ENCODE measurements at places on chromosomes 2 and 18. TPM values are rescaled to one million over a fixed set of nuclear protein-coding genes. Genes with fewer than 3 reads are reported as not detected.

- no peak for DNase-seq
Measured at GRCh38 chr2:20803974-20804373, 18.9 kb downstream of the LDAH start.

DNA sequence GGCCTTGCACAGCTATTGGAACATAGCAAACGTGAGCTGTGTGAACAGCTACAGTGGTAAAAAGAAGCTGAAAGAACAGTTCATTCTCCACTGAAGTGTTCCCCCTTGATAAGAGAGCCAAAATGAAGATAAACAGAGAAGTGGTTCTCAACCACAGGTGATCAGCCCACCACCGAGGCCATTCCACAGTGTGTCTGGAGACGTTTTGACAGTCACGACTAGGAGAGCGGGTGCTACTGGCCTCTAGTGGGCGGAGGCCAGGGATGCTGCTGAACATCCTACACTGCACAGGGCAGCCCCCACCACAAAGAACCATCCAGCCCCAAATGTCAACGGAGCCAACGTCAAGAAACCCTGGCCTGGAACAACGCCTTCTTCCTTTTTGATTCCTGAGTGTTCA, 38.4 kb downstream of the ADCY3 start:
- no peak for DNase-seq

- no peak for DNase-seq
Measured at GRCh38 chr2:156792242-156792840, 356.2 kb downstream of the GPD2 start.

- DNase-seq = no peak
Measured at GRCh38 chr2:86621280-86621943, 2.3 kb downstream of the RNF103 start.

- DNase-seq = no peak
Measured at GRCh38 chr2:235116885-235117492, 165.2 kb downstream of the SH3BP4 start.

HOXD9 gene
- total RNA-seq = 0.99 TPM

- DNase-seq = no peak
Measured at GRCh38 chr2:122273785-122274419, 518.5 kb downstream of the TSN start.

DNA sequence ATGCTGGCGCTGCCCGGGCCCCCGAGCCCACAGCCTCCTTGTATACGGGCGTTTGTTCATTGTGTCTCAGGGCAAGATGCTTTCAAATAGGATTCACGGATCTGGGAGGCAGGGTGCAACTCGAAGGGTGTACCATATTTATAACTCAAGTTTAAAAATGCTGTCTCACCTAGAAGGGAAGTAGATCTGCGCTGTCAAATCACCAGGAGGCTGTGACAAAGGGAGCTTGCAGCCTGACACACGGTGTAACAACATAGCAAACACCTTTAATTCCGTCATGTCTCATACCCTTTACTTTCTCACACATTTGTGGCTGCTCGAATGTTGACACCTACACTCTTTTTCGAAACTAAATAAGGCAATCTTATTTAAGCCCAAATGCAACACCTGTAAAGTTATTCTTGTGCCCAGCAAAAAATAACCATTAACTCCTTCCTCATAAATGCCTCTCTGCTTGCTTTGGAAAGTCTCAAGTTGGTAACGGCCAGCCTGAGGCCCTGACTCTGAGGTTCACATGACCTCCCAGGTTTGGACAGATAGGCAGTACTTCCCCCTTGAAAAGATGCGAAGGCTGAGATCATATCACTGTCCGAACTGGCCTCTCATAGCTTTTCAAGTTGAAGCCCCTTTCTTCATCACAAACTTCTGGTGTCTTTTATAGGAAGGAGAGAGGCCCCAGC, 11.6 kb downstream of the ZEB2 start:
- no peak for DNase-seq

DNA sequence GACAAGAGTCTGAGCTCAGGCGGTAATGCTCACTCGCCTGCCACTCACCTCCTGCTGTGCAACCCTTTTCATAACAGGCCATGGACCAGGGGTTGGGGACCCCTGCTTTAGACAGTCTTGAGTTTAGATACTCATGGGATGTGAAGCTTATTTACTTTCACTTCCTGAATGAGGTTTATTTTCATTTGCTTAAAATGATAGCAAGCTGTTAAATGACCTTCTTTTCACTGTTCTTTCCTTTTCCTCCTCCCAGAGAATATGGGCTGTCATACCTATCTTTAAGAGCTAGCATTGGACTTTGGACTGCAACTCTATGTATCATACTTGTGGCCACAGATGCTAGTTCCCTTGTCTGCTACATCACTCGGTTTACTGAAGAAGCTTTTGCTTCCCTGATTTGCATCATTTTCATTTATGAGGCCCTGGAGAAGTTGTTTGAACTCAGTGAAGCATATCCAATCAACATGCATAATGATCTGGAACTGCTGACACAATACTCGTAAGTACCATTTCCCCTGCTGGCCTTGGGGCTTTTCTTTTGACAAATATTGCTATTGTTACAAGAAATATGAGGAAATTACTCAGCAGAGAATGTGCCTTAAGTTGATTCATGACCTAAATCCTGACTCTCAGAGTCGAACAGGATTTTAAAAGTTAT, 168.5 kb downstream of the DPP4 start:
- no peak for DNase-seq

DNA sequence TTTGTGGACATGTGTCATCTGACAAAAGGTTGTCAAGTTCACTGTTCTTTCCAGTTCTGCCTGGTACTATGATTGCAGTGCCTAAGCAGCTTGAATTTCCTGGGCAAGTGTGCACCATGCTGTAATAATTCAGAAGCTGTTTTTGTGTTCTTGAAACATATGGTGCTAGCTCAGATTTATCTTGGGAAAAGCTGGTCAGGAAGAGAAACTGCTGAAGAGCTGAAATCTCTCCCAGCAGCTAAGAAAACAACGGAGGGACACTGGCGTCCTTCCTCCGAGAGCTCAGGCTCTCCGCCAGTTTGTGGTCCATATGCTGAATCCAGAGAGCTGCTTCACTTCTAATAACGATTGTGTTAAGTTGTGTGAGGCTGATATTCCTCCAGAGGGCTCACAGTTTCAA, 642.0 kb downstream of the DPP10 start:
- DNase-seq = no peak

DNA sequence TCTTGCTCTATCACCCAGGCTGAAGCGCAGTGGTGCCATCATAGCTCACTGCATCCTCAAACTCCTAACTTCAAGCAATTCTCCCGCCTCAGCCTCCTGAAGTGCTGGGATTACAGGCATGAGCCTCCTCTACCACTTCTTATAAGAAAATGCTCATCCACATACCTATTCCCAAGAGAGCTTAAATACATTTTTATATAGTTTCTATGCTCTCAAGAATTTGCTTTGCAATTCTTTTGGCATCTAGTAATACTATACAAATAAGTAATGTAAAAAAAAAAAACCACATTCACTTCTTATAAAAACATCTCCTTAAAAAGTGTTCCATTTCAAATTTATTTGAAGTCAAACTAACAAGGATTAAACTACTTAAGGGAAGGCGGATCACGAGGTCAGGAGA, 197.3 kb downstream of the DNAH7 start:
- DNase-seq = no peak

GRCh38 chr2:120403676-120404075, 57.7 kb downstream of the INHBB start:
- no peak for DNase-seq

CD8B2 gene
- 0.13 TPM for total RNA-seq

GRCh38 chr2:70939001-70939838, 3.5 kb downstream of the ATP6V1B1 start:
- no peak for DNase-seq

- DNase-seq = no peak
Measured at GRCh38 chr2:237483018-237483731, 3.9 kb upstream of the MLPH start.

DNA sequence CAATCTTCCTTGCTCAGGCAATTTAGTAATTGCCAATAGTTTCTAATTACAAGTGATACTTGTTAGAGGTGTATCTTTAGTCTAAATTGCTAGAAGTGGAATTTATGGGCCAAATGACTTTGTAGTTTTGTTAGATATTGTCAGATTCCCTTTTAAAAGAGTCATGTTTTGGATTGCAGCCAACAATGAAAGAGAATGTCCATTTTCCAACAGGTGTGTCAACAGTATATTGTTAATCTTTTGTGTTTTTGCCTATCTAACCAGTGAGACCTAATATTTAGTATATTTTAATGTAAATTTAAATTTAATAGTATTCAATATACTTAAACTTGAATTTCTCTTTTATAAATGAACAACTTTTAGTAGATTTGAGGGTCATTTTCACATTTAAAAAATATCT, 259.4 kb upstream of the ETAA1 start:
- DNase-seq = no peak

GREB1 gene
- total RNA-seq = 7.5 TPM

- no peak for DNase-seq
Measured at GRCh38 chr2:43708891-43709290, 32.7 kb upstream of the C1GALT1C1L start.

DNA sequence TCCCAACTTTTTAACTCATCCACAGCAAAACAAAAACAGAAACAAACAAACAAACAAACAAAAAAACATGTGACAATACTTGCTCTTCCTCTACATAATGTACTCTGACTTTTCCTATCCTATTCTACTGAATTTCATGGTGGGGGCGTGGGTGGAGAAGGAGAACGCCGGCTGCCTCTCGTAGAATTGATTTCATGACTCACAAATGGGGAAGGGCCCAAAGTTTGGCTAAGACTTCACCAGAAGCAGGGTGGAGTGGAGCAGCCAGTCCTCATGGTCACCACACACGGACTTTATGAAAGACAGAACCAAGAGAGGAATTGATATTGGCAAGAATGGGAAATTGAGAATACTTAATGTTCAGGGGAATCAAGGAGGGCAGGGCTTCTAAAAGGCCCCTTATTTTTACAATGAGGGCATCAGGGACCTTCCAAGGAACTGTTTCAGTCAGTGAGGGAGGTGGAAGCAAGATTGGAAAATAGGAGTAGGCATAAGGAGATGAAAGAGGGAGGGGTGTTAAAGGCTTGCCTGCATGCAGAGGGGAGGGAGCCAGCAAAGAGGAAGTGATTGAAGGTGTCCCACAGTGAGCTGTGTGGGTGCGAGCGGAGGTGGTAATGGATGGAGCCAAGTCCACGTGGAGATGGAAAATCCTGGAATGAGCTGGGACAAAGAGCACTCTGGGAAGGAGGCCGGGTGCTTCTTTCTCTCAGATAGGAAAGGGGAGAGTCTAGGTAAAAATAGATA, 27.9 kb downstream of the MARCHF4 start:
- peak; percentile 47 for DNase-seq

LRRC30 gene
- total RNA-seq = not detected

MAL gene
- total RNA-seq = 30.3 TPM

RIT2 gene
- not detected for total RNA-seq

- no peak for DNase-seq
Measured at GRCh38 chr2:96665083-96665569, 22.6 kb downstream of the FER1L5 start.

GRCh38 chr2:147365622-147366021, 479.2 kb upstream of the ACVR2A start:
- no peak for DNase-seq

GRCh38 chr18:63126134-63127069, 193.2 kb downstream of the BCL2 start:
- DNase-seq = no peak

SLC16A14 gene
- 2.8 TPM for total RNA-seq

GRCh38 chr18:59416818-59417217, 57.8 kb upstream of the LMAN1 start:
- no peak for DNase-seq

GRCh38 chr2:100650151-100650550, 87.4 kb downstream of the PDCL3 start:
- DNase-seq = no peak

- DNase-seq = no peak
Measured at GRCh38 chr2:142112757-142113221, 18.0 kb downstream of the LRP1B start.

DNA sequence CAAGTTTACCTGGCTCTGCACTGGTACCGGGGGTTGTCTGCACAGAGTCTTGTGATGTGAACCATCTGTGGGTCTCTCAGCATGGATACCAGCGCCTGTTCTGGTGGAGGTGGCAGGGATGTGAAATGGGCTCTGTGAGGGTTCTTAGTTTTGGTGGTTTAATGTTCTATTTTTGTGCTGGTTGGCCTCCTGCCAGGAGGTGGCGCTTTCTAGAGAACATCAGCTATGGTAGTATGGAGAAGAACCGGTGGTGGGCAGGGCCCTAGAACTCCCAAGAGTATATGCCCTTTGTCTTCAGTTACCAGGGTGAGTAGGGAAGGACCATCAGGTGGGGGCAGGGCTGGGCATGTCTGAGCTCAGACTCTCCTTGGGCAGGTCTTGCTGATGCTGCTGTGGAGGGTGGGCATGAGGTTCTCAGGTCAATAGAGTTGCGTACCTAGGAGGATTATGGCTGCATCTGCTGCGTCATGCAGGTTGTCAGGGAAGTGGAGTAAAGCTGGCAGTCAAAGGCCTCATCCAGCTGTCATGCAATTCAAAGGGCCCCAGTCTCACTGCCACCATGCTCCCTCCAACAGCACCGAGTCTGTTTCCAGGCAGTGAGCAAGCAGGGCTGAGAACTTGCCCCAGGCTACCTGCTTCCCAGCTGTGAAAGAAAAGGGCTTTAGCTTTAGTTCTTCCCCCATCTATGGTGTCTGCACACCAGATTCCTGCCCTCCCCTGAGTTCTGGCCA, 278.0 kb downstream of the METTL4 start:
- DNase-seq = no peak

DNA sequence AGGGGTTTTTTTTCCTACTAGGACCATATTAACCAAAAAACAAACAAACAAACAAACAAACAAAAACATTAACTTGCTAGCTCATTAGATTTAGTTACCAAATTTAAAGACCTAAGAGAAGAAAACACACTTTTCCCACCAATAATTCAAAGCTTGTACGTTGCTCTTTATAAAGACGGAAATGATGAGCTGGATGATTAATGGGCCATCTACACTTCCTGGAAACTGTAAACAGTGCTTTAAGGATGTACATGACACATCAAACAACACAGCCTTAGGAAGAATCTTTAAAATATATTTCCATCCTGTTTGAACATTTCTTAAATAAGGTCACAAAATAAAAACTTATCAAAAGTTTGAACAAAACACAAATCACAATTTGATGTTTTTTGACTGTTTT, 982 bp downstream of the BMP10 start:
- no peak for DNase-seq

REG3A gene
- not detected for total RNA-seq

DNA sequence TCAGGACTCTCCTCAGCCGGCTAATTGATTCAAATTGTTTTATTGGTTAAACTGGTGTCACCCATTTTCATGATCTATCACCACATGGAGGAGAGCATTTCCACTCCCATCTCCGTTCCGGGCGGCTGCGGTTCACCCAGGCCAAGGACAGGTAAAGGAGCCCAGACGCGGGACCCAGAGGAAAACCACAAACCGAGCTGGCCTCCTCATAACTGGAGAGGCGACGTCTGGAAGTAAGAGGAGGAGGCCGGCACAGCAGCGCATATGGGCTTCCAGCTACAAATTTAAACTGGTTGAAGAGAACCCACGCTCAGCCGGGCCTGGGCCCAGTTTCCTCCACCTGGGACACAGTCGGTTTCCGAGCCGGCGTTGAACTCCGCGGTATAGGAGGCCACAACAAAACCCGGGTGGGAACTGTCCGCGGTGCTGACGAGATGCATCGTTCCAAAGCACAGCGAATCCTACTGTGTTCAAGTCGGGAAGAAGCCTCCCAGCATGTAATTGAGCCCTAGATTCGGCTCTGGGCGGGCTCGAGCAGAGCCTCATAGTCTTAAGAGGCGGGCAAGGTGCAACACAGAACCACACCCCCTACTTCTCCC, 3.0 kb upstream of the SKOR2 start:
- no peak for DNase-seq

GRCh38 chr18:75612456-75612855, 185.0 kb upstream of the SMIM21 start:
- DNase-seq = no peak
